ENCODE measurements at places on chromosomes 4 and X. TPM values are rescaled to one million over a fixed set of nuclear protein-coding genes. Genes with fewer than 3 reads are reported as not detected.

DNA sequence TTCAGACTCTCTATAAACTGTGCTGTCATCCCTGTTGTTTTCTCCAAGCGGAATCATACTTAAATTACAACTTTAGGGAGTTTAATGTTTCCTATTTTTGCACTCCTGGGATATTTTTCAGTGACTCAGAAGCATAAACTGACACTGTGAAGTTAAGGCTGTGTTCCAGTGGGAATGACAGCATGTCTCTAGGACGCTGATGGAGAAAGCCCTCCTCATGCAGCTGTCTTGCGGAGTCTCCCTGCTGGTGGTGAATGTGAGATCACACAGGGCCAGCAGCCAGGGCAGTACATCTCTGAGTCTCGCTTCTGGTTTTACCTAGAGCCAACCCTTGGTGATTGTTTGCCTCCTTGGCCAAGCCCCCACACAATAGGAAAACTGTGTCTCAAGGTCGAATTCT, 53.3 kb downstream of the NFKB1 start:
- no peaks in the 10 kb centered on the region for H3K27me3 ChIP-seq
- peaks cover 46% of the 10 kb centered on the region for H3K4me1 ChIP-seq
- peaks cover 2% of the 10 kb centered on the region for H3K36me3 ChIP-seq
- H3K4me3 ChIP-seq: no peak overlapping the region
- H3K27ac ChIP-seq: no peak overlapping the region

- peaks cover 12% of the 10 kb centered on the region for H3K27me3 ChIP-seq
- no peaks in the 10 kb centered on the region for H3K4me1 ChIP-seq
- H3K27ac ChIP-seq: no peak overlapping the region
- H3K36me3 ChIP-seq: no peaks in the 10 kb centered on the region
- no peak for DNase-seq
Observed at GRCh38 chr4:185764876-185765275, 47.1 kb downstream of the SORBS2 start.

DNA sequence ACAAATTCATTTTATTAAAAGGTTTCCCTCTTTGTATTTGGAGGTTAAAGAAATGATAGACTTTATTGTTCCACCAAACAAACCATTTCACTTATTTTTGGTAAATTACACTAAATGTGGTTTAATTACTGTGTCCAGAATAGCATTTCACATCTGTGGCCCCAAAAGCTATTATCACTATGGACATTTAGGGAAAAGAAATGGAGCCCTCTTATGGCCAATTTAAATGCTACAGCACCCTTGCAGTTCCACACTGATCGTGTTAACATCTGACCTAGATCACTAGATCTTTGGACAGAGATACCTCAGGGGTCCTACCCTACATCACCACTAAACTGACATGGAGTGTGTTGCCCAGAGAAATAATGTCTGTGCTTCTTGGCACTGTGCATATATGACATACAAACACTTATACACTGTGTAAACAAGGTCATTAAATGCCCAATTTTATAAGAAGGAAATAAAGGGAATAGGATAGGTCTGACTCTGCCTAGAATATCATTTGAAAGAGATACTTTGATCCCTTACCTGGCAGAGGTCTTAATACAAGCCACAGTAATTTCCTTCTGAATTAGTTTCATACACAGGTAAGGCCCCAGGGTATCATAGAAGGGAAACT, 163.9 kb downstream of the KDR start:
- H3K4me3 ChIP-seq: no peak overlapping the region
- no peak for DNase-seq
- H3K36me3 ChIP-seq: no peaks in the 10 kb centered on the region
- H3K4me1 ChIP-seq: peaks cover 15% of the 10 kb centered on the region
- no peaks in the 10 kb centered on the region for H3K27me3 ChIP-seq

GRCh38 chr4:133151341-133151690, 2.2 kb downstream of the PCDH10 start:
- H3K4me3 ChIP-seq: peak overlapping the region; percentile 34
- H3K36me3 ChIP-seq: peaks cover 5% of the 10 kb centered on the region
- H3K4me1 ChIP-seq: peaks cover 28% of the 10 kb centered on the region
- peaks cover 70% of the 10 kb centered on the region for H3K27me3 ChIP-seq

GRCh38 chr4:132860976-132861375, 288.1 kb upstream of the PCDH10 start:
- no peaks in the 10 kb centered on the region for H3K36me3 ChIP-seq
- H3K27ac ChIP-seq: no peak overlapping the region
- H3K4me3 ChIP-seq: no peak overlapping the region

GRCh38 chrX:69287095-69287494, 121.8 kb upstream of the PJA1 start:
- no peaks in the 10 kb centered on the region for H3K4me1 ChIP-seq
- no peak overlapping the region for H3K27ac ChIP-seq
- DNase-seq: no peak
- peaks cover 41% of the 10 kb centered on the region for H3K27me3 ChIP-seq

DNA sequence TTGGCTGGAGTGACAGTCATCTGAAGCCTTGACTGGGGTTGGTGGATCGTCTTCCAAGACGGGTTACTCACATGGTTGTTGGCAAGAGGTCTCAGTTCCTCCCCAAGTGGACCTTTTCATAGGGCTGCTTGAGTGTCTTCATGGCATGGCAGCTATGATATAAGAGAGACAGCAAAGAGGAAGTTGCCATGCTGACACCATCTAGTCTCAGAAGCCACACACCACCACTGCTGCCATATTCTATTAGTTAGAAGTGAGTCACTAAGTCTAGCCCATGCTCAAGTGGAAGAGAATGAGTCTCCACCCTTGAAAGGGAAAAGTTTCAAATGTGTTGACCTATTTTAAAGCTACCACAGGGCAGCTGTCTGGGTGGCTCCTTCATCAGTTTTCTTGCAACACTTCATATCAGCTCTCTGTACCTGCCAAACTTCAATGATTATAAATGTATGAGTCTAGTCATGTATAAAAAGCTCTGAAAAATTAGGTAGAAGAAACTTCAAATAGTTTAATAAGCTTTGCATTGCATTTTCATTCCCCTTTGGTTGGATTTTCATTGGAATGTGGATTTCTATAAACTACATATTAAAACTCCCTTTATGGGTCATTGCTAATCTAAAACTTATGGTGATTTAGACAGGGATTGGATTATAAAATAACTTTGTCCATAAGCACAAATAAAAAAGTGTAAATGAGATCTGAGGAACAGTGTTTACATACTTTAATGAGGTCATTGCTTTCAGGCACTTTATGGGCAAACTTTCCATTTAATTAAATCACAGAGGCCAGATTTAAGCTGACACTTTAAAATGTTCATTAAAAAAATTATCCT, 68.0 kb upstream of the ATXN3L start:
- H3K4me3 ChIP-seq: peak overlapping the region; percentile 9
- peaks cover 9% of the 10 kb centered on the region for H3K4me1 ChIP-seq
- H3K27ac ChIP-seq: no peak overlapping the region

DNA sequence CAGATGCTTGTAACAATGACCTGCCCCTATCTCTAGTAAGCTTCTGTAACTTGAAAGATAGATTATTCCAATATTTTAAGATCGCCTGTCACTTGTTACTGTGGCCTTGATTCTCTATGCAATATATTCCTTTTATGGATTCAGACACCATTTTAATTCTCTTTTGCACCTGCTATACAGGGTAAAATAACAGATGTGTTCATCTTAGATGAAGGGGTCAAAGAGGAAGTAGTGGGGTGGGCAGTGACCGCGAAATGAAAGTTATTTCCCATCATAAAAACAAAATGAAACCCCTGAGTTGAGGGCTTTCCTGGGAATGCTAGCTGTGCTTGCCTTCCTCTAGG, 175.9 kb downstream of the TSPAN5 start:
- peaks cover 10% of the 10 kb centered on the region for H3K36me3 ChIP-seq
- H3K27me3 ChIP-seq: no peaks in the 10 kb centered on the region
- H3K4me3 ChIP-seq: peak overlapping the region; percentile 80

- no peaks in the 10 kb centered on the region for H3K27me3 ChIP-seq
- DNase-seq: no peak
- no peak overlapping the region for H3K27ac ChIP-seq
- H3K36me3 ChIP-seq: peaks cover 2% of the 10 kb centered on the region
- H3K4me3 ChIP-seq: no peak overlapping the region
Observed at GRCh38 chr4:1297023-1297395, 7.3 kb downstream of the MAEA start.

GRCh38 chr4:98617358-98618047, 40.9 kb downstream of the TSPAN5 start:
- H3K27ac ChIP-seq: no peak overlapping the region
- H3K4me3 ChIP-seq: no peak overlapping the region
- H3K4me1 ChIP-seq: peaks cover 34% of the 10 kb centered on the region
- DNase-seq: no peak
- H3K36me3 ChIP-seq: no peaks in the 10 kb centered on the region

DNA sequence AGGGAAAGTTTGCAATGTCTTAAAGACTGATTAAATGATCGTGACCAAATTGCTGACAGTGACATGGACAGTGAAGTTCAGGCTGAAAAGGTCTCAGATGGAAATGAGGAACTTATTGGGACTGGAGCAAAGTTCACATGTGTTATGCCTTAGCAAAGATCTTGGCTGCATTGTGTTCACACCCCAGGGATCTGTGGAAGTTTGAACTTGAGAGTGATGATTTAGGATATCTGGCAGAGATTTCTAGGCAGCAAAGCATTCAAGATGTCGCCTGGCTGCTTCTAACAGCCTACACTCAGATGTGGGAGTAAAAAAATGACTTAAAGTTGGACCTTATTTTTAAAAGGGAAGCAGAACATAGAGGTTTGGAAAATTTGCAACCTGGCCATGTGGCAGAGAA, 21.4 kb downstream of the SCARB2 start:
- H3K27ac ChIP-seq: no peak overlapping the region
- peaks cover 17% of the 10 kb centered on the region for H3K36me3 ChIP-seq
- H3K4me3 ChIP-seq: no peak overlapping the region
- H3K4me1 ChIP-seq: peaks cover 4% of the 10 kb centered on the region
- no peaks in the 10 kb centered on the region for H3K27me3 ChIP-seq

DNA sequence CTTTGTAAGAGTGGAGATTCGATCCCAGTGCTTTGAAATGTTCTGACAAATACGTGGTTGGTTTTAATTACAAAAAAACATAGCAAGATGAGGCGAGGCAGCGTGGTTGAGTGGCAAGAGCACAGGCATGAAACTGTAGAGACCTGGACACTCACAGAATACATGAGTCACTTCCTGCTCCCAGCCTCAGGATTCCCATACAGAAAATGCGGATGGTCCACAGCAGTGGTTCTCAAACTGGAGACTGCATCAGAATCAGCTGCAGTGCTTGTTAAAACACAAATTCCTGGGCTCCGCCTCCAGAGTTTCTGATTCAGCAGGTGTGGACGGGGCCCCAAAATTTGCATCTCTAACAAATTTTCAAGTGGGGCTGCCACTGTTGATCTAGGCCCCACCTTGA, 10.1 kb downstream of the OTOP1 start:
- no peak overlapping the region for H3K27ac ChIP-seq
- DNase-seq: no peak
- no peak overlapping the region for H3K4me3 ChIP-seq
- H3K36me3 ChIP-seq: no peaks in the 10 kb centered on the region
- no peaks in the 10 kb centered on the region for H3K4me1 ChIP-seq

- H3K27ac ChIP-seq: no peak overlapping the region
- DNase-seq: no peak
- no peaks in the 10 kb centered on the region for H3K27me3 ChIP-seq
- H3K4me1 ChIP-seq: no peaks in the 10 kb centered on the region
- no peak overlapping the region for H3K4me3 ChIP-seq
Observed at GRCh38 chr4:85717847-85718246, 242.9 kb downstream of the ARHGAP24 start.

- H3K4me1 ChIP-seq: no peaks in the 10 kb centered on the region
- no peaks in the 10 kb centered on the region for H3K27me3 ChIP-seq
- H3K27ac ChIP-seq: no peak overlapping the region
- peaks cover 21% of the 10 kb centered on the region for H3K36me3 ChIP-seq
Observed at GRCh38 chrX:155592981-155593380, 19.8 kb downstream of the TMLHE start.

GRCh38 chr4:26786916-26787315, 73.7 kb upstream of the STIM2 start:
- H3K4me1 ChIP-seq: peaks cover 20% of the 10 kb centered on the region
- H3K4me3 ChIP-seq: no peak overlapping the region
- no peak overlapping the region for H3K27ac ChIP-seq
- DNase-seq: no peak

- no peak overlapping the region for H3K4me3 ChIP-seq
- DNase-seq: no peak
- H3K27me3 ChIP-seq: no peaks in the 10 kb centered on the region
- no peak overlapping the region for H3K27ac ChIP-seq
Observed at GRCh38 chr4:166882221-166882620, 352.1 kb downstream of the SPOCK3 start.

DNA sequence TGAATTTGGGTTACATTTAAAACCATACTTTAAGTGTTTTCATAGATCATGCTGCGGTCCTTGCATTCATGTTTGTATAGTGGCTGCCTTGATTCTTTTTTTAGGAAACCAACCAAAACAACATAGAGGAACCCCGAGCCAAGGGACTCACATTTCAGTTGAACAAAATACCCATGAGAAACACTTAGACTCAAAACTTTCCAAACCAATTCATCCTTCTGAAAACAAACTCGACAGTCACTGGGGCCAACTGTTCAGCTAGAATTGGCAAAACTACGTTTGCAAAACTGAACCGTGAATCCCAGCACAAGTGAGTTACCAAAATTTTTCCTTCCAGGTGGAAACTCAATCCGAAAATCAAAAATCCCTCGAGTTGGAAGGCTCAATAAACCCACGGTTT, 1.4 kb downstream of the ADGRA3 start:
- H3K27ac ChIP-seq: no peak overlapping the region
- H3K27me3 ChIP-seq: no peaks in the 10 kb centered on the region
- peak overlapping the region; percentile 90 for H3K4me3 ChIP-seq

- H3K27ac ChIP-seq: no peak overlapping the region
- no peaks in the 10 kb centered on the region for H3K27me3 ChIP-seq
- no peak overlapping the region for H3K4me3 ChIP-seq
- no peaks in the 10 kb centered on the region for H3K4me1 ChIP-seq
Observed at GRCh38 chr4:126592088-126592487, 1040.7 kb upstream of the INTU start.

DNA sequence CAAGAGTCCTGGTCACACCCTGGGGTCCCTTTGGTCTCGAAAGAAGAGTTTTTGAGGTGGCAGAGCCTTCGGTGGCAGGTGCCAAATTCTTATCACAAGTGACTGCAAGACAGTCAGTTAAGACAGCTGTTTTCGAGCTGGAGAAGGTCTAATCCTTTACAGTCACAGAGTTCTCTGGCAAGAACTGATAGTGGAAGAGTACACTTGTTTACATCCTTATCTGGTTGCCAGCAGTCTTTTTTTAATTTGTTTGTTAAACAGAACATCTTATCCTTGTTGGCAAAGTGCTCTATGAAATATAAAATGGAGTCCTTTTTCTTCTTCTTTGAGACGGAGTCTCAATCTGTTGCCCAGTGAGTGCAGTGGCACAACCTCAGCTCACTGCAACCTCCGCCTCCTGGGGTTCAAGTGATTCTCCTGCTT, 50.4 kb upstream of the ELOVL6 start:
- H3K27me3 ChIP-seq: peaks cover 18% of the 10 kb centered on the region
- H3K4me3 ChIP-seq: no peak overlapping the region
- no peak overlapping the region for H3K27ac ChIP-seq

Gene CD99
- total RNA-seq: 222 TPM

Gene BST1
- 0.24 TPM for total RNA-seq

Gene DACH2
- 0.05 TPM for total RNA-seq

Gene GLUD2
- 0.23 TPM for total RNA-seq

Gene F9
- not detected for total RNA-seq

Gene AFP
- not detected for total RNA-seq

Gene FAM156A
- total RNA-seq: 23.8 TPM

Gene ATP2B3
- total RNA-seq: not detected

Gene PARM1
- 0.19 TPM for total RNA-seq
